Keratinocyte (primary cell): ENCODE measurements at places on chromosomes 3 and 15.

- no peak for DNase-seq
Measured at GRCh38 chr3:136311968-136312367, 61.8 kb downstream of the PCCB start.

GRCh38 chr3:129614927-129615363, 8.5 kb upstream of the PLXND1 start:
- DNase-seq, result no peak

DNA sequence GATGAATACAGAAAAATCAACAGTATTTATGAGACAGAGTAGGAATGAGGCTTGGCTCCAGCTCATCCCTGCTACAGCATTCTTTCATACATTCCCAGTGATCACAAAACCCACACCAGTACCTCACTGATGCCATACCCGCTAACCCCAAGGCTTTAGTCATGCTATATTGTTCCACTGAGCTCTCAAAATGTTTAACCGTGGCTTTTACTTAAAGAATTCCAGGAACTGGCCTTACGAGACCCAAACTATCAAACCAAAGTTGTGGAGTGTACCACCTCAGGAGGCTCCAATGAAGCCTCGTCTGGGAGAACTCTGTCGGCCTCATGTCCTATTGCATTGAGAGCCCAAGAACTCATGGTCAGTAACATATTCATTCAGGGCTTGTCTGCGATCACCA, 278.9 kb downstream of the ULK4 start:
- DNase-seq, result no peak

- DNase-seq, result no peak
Measured at GRCh38 chr15:64640146-64640871, 135.1 kb downstream of the RBPMS2 start.

GRCh38 chr15:63908991-63909390, 75.2 kb upstream of the HERC1 start:
- DNase-seq, result peak; percentile 26

- no peak for DNase-seq
Measured at GRCh38 chr15:51121631-51122225, 27.0 kb upstream of the TNFAIP8L3 start.

GRCh38 chr3:100329800-100330489, 4.6 kb upstream of the NIT2 start:
- no peak for DNase-seq

- no peak for DNase-seq
Measured at GRCh38 chr3:13652728-13653127, 103.8 kb downstream of the FBLN2 start.

GRCh38 chr3:182078929-182079328, 367.2 kb downstream of the SOX2 start:
- DNase-seq, result no peak

DNA sequence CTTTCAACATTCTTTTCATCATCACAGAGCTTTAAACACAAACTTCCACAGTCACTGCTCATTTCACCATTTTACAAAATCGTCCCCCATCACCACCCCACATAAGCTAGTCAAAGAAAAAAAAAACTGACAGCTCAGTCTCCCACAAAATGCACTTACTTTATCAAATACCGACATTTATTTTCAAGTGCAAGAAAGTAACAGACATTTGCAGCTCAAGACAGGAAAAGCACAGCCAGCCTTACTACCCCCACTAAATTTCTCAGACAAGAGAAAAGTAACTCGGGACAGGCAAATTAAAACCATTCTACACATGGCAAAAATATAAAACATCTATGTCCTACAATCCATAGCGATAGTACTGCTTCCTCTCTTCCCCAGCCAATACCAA, 402.4 kb downstream of the SHQ1 start:
- no peak for DNase-seq

- DNase-seq, result no peak
Measured at GRCh38 chr3:185878920-185879319, 54.1 kb upstream of the IGF2BP2 start.

GRCh38 chr3:4900298-4900697, 78.9 kb upstream of the BHLHE40 start:
- no peak for DNase-seq

DNA sequence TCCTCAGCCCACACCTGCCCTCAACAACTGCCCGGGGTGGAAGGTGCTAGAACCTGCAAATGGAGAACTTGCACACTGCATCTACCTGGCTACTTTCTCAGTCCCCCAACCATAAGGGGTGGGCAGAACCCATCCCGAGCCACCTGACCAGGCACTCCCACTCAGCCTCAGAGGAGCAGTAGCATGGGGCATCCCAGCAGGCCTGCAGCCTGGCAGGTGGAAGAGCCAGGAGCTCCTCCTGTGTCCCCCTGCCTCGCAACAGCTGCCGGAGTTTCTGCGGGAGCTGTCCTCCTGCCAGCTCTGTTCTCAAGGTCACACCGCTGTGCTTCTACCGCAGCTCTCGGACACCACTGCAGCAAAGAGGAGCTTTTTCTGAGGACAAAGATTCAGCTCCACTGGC, 27.5 kb downstream of the RAB6B start:
- no peak for DNase-seq

GRCh38 chr3:154718053-154718452, 288.1 kb upstream of the GPR149 start:
- DNase-seq, result no peak
